ENCODE measurements at places on chromosomes 5 and 9.

DNA sequence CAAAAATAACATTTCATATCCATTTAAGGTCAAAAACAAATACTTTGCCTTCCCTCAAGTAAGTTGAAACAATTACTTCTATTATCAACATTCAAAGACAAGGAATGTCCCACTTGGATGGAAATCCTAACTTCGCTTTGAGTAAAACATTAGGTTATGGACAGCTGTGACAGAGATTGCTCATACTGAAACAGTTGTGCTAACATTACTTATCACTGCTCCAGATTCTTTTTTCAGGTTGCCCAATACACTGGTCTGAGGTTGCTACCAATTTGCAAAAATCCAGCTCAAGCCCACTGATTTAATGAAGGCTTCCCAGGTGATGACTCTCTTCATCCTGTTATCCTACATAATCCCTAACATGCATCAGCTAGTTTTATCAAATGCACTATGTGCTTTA, 98.3 kb downstream of the UBAP2 start:
- DNase-seq = no peak

GRCh38 chr9:126275386-126276001, 51.1 kb upstream of the MVB12B start:
- no peak for DNase-seq

DNA sequence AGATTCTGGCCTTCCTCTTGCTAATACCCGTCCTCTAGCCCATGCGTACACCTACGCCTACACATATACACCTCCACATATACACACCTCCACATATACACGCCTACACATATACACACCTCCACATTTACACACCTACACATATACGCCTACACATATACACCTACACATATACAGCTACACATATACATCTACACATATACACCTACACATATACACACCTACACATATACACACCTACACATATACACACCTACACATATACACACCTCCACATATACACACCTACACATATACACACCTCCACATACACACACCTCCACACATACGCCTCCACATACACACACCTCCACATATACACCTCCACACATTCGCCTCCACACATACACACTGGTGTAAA, 27.2 kb downstream of the AK3 start:
- DNase-seq = no peak

- DNase-seq = no peak
These were observed 75.1 kb upstream of the STXBP1 start for GRCh38 chr9:127537014-127537413.

DNA sequence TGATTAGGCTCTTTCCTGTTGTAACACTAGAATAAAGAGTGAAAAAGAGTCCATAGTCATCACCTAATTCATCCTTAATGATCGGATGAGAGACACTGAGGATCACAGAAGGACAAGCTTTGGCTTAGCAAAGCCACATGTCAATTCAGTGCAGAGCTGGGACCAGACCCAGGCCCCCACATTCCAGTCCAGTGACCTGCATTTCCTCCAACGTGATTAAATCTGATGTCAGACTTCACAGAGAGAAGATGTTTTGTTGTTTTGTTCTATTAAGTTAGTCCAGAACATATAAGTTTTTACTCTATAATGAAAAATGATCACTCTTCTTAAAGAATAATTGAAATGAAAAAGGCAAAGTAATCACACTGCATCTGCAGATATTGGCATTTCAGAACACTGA, 377.9 kb upstream of the PAPPA start:
- DNase-seq = no peak

All from activated CD8-positive, alpha-beta T cell treated with anti-CD3 and anti-CD28 coated beads, Interleukin-2, amount 10 ng/mL, durations not matched to agents 7 days and 5 days (primary cell).